ENCODE measurements at places on chromosomes 7 and 10.
A peak's percentile ranks its signal among the peaks of the same experiment; 100 is the strongest.

GRCh38 chr10:63720072-63720537, 198.9 kb downstream of the REEP3 start:
- DNase-seq: peak; percentile 55

GRCh38 chr7:73738220-73738611, 386 bp downstream of the ABHD11 start:
- peak; percentile 52 for DNase-seq

DNA sequence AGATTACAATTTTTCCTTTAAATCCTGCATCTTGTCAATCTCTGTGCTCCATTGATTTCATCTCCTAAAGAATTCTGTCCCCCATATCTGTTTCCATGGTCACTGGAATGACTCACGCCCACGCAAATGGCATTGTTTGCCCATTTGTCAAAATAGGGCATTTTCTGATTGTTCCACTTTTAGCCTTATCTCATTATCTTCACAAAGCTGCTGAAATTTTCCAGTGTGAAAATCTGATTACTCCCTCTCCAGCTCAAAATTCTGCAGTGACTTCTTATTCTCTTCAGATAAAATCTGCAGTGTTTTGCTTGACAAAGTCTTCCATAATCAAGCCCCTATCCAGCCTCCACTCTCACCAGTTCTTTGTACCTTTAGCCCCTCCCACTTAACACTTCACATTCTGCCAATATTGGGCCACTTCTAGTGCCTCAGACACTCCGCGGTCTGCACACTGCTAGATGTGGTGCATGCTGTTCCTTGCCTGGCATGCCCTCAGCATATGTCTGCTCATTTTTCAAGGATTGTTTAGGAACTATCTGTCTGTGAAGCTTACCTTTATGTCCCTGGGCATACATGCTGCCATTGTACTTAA, 33.9 kb upstream of the CTTNBP2 start:
- no peak for DNase-seq

- DNase-seq: no peak
Observed at GRCh38 chr7:126790763-126791162, 462.0 kb downstream of the GRM8 start.

DNA sequence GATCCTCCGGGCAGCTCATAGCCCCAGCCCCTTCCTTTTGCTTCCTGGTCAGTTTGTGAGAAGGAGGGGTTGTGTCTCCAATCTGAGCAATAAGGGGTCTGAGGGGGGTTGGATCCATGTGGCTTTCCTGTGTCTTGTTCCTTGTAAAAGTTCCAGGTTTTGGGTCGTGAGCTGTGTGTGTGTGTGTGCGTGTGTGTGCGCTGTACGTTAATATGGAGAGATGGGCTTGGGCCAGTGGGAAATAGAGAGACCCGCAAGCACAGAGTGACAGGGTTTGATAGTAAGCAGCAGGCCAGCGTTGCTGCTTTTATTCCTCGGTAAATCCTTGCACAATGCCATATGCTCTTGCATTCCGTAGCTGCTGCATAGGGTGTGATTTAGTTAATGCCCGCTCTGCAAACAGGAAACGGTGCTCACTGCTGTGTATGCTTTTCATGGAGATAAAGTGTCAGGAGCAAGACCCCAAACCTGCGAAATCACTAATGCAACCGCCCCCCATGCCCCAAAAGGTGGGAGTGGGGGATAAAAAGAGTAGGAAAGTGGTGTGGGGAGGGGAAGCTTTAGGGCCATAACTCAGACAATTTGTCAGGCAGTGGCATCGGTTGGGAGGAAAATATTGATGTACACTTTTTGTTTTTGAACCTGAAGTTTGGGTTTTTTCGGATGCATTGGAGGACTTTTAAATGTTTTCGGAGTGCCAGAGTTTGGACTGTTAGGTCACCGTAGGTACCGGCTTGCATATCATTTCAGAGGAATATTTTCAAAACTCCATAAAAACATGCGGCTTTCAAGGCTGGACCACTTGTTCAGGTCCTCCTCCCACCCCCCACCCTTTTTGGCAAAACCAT, 108.7 kb downstream of the TCF7L2 start:
- DNase-seq: no peak

- DNase-seq: peak; percentile 24
Observed at GRCh38 chr10:73873838-73874215, 528 bp downstream of the CAMK2G start.

GRCh38 chr10:131817866-131818509, 82.8 kb upstream of the PPP2R2D start:
- no peak for DNase-seq

DNA sequence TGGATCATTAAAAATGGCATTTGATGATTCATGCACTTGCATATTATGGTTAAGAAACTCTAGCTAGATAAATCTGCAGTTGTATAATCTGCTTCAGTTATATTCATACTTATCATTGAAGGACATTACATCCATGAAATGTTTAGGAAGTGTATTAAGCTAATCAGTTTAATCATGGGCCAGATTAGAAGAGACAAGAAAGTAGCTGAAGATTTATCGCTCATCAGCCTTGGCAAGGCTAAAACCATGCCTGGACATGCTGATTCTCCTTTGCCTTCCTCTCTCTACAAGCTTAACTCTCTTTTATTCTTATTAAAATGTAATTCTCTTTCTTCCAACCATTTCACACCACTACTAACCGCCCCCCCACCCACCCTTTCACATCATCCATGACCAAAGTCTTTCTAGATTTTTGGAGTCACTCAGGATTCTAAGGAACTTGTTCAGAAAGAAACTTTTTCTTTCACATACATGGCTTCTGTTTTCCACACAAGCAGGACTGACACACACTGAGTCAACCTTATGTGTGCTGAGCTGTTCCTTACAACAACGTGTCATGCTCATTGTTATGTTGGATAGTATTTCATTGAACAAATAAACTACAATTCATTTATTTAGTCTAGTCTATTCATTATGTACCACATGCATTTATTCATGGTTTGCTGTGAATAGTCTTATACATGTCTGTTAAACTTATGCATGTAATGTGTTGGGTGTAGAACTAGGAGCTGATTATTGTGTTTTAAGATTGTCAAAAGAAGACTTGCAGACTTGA, 227.3 kb upstream of the SP8 start:
- DNase-seq: no peak

DNA sequence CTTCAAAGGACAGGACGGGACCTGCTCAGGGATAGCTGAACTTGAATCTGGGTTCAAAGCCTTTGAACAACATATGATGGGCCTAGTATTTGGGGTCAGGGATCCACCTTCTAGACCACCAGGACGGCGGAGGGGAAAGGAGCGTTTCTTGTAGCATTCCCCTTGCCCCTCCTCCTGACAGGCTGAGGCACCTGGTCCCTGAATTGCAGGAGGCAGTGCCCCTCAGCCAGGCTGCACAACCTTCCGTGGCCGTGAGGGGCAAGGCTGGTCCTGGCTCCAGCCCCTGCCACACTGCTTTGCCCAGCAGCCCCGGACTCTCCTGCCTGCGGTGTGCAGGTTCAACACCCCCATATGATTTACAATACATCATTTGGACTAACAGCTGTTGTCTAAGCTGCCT, 58.1 kb downstream of the INSIG1 start:
- DNase-seq: no peak

GRCh38 chr7:50308532-50309385, 4.2 kb downstream of the IKZF1 start:
- peak; percentile 33 for DNase-seq

DNA sequence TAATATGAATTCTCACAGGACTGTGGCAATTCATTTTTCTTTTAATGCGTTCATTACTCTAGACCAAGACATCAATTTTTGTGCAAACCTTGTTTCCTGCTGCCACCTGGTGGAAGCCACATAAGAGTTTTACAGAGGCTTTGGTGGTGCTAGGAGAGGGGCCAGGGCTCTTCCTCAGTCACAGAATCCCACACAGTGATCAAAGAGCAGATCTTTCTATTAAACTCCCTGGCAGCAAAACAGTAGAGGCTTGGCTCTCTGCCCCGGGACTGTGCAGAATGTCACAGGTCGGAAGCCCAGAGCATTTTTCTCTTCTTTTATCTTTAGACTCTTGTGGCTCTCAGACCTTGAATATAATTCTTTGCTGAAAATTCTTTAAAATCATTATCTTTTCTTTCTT, 506.4 kb upstream of the C7orf33 start:
- no peak for DNase-seq

GRCh38 chr7:24921362-24921679, 58.7 kb downstream of the OSBPL3 start:
- no peak for DNase-seq

- DNase-seq: peak; percentile 14
Observed at GRCh38 chr10:89122433-89123051, 84.6 kb downstream of the CH25H start.

GRCh38 chr7:13603661-13604060, 385.8 kb downstream of the ETV1 start:
- DNase-seq: no peak

DNA sequence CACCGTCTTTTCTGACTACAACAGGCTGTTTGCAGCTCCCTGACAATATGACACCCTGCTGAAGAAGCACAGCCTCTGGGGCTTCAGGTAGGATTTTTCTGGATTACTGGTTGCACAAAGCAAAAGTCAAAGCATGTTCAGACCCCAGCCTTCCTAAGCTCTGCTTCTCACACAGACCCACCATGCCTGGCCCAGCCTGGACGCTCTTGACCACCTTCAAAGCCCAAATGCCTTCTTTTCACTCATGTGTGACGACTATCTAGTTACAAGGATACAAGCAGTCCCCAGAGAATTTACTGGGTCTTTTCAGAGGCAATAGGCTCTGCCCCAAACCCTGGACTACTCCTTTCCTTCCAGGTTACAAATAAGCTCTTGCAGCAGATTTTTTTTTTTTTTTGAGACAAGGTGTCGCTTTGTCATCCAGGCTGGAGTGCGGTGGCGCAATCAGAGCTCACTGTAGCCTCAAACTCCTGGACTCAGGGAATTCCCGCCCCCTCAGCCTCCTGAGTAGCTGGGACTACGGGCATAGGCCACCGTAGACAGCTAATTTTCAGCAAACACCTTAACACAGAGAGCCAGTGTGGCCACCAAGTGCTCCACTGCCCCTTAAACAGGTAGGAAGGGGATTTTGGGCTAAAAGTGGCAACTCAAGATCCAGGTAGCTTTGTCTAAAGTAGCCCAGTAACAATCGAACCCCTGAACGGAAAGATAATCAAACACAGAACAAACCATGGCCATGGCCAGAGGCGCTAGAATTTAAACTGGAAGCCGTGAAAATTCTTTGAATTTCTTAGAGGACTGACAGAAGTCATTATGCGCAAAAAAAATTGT, 16.2 kb downstream of the SVIL start:
- DNase-seq: no peak

DNA sequence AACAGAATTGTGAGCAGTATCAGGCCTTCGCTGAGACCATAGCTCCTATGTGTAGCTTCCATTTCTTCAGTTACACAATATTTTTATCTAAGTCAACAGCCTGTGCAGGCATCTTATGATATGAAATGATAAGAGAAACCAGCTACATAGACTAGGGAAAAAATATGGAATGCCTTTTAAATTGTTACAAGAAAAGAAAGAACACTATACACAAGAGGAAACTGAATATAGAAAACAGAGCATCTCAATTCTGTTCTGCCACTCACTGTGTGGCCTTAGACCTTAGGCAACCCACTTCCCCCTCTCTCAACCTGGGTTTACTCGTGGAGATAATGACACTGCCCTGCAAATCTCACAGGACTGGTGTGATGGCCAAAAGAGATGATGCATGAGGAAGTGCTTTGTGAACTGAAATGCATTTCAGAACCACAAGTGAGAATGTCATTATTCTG, 132.9 kb downstream of the LRRN3 start:
- no peak for DNase-seq

- DNase-seq: no peak
Observed at GRCh38 chr10:114281461-114281860, 42.4 kb downstream of the VWA2 start.

- no peak for DNase-seq
Observed at GRCh38 chr7:130865408-130866236, 131.6 kb upstream of the KLF14 start.

GRCh38 chr7:102205915-102206314, 80.8 kb upstream of the SH2B2 start:
- no peak for DNase-seq

DNA sequence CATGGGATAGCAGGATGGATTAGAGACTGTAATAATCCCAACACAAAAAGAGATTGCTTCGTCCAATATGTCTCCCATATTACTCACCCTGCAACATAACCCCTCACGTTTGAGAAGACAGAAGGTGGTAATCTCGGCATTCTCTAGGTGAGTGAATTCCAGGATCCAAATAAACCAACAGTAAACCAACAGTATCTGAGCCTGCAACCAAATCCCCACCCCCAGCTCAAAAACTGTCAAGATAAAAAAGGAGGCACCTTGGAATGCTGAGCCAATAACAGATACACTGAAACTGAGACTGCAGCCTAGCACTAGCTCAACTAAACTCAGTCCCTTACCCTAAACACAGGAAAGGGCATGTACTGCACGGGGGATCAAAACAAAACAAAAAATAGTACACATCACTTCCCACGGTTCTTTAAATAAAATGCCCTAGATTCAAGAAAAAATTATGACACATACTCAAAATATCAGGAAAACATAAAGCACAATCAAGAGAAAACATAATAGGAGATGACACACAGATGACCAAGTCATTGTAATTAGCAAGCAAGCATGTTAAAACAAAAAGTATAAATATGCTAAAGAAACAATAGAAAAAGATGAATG, 28.0 kb downstream of the IPMK start:
- DNase-seq: no peak

GRCh38 chr7:8284606-8285005, 22.6 kb upstream of the ICA1 start:
- DNase-seq: no peak

GRCh38 chr10:44864051-44864450, 47.1 kb upstream of the TMEM72 start:
- peak; percentile 8 for DNase-seq

DNA sequence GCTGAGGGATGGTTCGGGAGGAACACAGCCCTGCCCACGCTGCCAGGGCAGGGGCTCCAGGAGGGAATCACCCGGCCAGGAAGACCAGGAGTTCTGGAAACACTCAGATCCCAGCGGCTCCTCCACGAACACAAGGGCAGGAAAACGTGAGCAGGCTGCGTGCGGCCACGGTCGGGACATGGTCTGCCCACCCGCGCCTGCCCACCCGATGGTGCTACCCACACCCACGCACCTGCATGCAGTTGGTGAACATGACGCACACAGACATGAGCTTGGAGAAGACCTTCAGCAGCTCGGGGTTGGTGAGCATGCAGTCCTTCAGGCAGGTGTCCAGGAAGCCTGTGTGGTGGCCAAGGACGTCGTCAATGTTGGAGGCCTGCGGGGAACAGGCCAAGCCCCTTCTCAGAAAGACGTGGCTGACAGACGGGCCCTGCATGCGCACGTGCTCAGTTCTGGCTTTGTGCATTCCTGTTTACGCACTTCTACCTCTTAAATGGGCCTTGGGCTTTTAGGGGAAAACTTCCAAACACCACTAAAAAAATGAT, 6.2 kb upstream of the ADAM8 start:
- DNase-seq: no peak

- no peak for DNase-seq
Observed at GRCh38 chr7:4069268-4070095, 612.6 kb upstream of the FOXK1 start.

GRCh38 chr10:94251098-94251497, 111.6 kb downstream of the NOC3L start:
- DNase-seq: no peak

GRCh38 chr10:125782054-125782453, 6.4 kb upstream of the MMP21 start:
- DNase-seq: no peak
